ENCODE measurements at places on chromosomes 6 and 20.

DNA sequence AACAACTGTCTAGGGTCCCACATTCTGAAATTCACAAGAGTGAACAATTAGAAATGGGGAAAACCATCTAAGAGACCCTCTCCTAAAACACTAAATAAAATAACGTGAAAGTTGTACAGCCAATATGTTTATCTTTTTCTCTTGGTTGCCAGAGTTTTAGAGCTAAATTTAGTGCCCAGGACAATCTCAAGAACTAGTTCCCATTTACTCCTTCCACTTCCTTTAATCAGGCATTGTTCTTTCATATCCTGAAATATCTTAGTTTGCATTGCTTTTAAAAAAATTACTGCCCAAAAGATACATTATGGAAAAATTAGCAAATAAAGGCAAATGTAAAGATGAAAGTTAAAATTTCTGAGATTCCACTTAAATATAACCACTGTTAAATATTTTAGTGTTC, 33.1 kb upstream of the UBR2 start:
- no peak for DNase-seq

DNA sequence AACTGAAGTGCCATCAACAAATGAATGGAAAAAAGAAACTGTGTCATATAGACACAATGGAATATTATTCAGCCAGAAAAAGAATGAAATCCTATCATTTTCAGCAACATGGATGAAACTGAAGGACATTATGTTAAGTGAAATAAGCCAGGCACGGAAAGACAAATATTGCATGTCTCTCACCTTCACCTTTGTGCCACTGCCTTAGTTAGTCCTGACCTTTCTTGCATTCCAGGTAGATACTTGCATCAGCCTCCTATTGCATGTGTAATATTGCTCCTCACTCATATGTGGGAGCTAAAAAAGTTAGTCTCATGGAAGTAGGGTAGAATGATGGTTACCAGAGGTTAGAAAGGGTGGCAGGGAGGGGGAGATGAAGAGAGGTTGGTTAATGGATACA, 14.9 kb downstream of the NOTCH4 start:
- DNase-seq = no peak

GRCh38 chr20:1876975-1877608, 18.1 kb upstream of the SIRPA start:
- no peak for DNase-seq

DNA sequence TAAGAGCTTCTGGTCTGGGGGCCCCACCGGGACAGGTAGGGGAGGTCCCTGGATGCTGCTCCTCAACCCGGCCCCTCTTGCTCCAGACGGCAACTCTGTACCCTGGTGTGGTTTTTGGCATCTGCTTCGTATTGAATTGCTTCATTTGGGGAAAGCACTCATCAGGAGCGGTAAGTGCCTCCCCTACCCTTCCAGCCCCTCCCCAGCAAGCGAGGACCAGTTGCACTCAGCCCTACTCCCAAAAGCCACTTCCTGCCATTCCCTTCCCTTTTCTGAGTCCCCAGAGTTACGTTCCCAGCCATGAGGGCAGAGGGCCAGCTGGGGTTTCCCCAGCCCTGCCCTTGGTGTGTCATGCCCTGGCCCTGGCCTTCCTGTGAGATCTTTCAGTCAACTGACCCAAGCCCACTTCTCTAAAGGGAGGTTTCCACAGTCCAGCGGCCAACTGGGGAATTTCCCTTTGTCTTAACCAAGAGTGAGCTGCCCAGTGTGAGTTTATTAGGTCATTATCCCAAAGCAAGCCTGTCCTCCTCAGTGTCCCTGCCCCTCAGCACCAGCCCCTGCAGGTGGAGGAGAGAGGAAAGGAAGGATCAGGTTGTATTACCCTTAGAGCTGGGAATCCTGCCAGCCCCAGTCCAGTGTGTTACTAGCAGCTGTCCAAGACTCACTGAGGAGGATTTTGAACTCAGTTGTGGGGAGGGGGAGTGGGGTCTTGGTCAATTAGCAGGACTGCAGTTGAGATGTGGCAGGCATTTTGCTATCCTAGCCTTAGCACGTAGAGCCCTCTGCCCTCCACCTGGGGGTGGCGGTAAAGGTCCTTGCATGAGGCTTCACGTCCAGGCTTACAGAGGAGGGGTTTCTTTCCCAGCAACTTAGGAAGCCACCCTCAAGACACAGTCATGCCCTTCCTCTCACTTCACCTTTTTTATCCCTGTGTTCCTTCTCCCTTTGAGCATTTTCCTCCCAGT, 45.8 kb downstream of the TM9SF4 start:
- peak; percentile 64 for DNase-seq

- no peak for DNase-seq
Measured at GRCh38 chr20:43189554-43190331, at the start of gene PTPRT. Gene PTPRT, minus strand, starts transcription at chr20:43189906. Its CDS starts 173 bp downstream, at chr20:43189733.

GRCh38 chr20:14732343-14732742, 394.9 kb upstream of the FLRT3 start:
- no peak for DNase-seq

- DNase-seq = no peak
Measured at GRCh38 chr6:45105170-45105820, 222.8 kb upstream of the RUNX2 start.

- no peak for DNase-seq
Measured at GRCh38 chr20:46009816-46010215, 1.1 kb downstream of the MMP9 start.

GRCh38 chr6:157557559-157557958, 176.6 kb downstream of the ZDHHC14 start:
- no peak for DNase-seq

GRCh38 chr20:22686097-22686496, 101.7 kb upstream of the FOXA2 start:
- peak; percentile 24 for DNase-seq

- peak; percentile 59 for DNase-seq
Measured at GRCh38 chr6:53326372-53327016, 22.3 kb downstream of the ELOVL5 start.

- no peak for DNase-seq
Measured at GRCh38 chr6:90368001-90368400, 71.4 kb upstream of the BACH2 start.

DNA sequence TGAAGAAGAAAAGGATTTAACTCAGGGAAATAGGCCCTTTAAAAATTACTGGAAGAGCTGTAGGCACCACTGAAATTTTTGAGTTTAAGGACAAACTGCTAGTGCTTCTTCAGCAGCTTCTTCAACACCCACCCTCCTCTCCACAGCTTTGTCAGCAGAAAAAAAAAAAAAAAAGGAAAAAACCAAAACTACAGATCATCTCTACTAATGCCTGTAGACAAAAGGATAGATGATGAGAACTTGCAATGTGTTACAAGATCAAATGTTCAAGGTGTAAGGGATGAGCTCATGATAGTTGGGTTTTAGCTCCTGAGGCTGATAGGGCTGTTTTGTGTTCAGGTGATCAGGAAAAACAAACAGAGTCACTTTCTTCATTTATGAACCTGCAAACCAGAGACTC, 55.2 kb upstream of the PREP start:
- no peak for DNase-seq

GRCh38 chr20:46312075-46312944, 4.0 kb upstream of the CDH22 start:
- no peak for DNase-seq

DNA sequence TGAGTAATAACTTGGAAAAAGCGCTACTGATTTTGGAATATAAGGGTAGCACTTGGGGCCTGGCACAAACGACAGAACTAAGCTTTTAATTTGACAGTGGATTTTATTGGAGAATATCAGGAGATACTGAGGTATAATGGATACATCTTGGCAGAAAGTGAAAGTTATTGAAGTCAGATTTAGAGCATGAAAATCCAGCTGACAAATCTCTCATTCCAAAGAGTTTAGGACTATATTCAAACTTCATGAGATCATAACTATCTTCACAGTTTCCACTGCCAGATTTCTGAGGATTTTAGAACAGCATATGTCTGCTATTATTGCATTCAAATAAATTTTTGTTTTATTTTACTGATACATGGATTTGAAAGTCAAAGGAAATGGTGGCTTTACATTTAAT, 132.3 kb upstream of the THEMIS start:
- DNase-seq = no peak

DNA sequence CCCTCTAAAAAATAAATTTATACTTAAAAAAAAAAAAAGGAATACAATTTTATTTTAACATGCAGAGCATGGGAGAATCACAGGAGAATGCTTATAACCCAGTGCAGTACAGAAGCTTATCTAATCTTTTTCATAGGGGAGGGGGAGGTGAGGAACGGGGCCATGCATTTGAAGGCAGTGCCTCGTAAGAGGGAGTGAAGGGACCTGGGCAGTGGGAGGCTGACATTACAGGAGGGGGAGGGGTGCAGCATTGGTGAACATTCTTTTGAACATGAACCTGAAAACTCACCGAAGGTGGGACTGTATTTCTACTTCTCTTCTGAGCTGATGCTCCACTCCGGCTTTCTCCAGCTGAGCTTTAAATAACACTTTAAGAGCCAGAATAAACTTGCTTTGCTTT, 9.3 kb downstream of the AURKA start:
- DNase-seq = no peak

DNA sequence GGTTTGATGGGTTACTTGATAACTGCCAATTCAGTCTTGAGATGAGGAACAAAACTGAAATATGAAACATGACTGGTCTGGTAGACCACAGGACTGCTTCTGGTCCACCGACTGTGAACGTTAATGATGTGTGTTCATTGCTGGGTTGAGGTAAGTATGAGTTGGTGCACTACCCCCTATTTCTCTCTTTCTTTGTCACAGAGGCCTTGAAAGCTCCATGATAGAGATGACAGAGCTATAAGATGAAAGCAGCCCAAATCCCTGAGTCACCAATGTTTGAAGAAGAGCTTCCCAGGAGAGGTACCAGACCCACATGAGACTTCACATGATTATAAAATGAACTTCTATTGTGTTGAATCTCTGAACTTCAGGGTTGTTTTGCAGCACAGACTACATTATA, 555.5 kb downstream of the PTPRT start:
- DNase-seq = no peak

DNA sequence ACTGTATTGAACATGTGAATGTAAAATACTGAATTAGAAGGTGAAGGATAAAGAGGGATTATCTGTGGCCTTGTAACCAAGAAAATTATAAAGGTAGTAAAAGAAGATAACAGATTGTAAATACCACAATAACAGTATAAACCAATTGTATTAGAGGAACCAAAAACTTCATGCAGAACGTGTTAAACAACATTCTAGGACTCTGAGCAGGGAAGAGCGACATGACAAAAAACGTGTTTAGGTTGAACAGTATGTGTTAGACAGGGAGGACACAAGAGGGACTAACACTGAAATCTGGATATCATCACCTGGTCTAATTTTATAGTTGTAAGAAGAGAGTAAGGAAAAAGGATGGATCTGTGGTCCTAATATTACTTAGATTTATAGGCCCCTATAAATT, 259.0 kb upstream of the RUNX2 start:
- no peak for DNase-seq

DNA sequence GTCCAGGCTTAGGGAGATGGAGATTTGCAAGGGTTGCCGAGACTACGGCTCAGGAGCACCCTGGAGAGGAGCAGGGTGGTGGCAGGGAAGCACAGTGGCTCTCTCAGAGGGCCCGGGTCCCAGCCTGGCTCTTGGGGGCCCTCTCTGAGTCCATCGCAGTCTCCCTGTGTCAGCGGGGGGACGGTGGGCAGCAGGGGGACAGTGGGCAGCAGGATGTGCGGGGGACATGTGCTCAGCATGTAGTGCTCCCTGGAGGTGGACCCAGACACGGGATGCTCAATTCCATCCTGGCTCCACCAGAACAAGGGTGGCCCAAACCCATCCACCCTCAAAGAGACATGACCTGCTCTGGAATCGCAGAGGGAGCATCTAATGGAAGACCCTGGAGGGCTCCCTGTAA, 43.0 kb upstream of the ZBP1 start:
- peak; percentile 13 for DNase-seq
